ENCODE measurements at places on chromosomes 6 and 20.
A peak's percentile ranks its signal among the peaks of the same experiment; 100 is the strongest.

GRCh38 chr6:82569022-82569421 lies 205.4 kb downstream of the TPBG start:
- DNase-seq = no peak

GRCh38 chr20:753897-754635 lies 14.2 kb downstream of the SLC52A3 start:
- DNase-seq = no peak

DNA sequence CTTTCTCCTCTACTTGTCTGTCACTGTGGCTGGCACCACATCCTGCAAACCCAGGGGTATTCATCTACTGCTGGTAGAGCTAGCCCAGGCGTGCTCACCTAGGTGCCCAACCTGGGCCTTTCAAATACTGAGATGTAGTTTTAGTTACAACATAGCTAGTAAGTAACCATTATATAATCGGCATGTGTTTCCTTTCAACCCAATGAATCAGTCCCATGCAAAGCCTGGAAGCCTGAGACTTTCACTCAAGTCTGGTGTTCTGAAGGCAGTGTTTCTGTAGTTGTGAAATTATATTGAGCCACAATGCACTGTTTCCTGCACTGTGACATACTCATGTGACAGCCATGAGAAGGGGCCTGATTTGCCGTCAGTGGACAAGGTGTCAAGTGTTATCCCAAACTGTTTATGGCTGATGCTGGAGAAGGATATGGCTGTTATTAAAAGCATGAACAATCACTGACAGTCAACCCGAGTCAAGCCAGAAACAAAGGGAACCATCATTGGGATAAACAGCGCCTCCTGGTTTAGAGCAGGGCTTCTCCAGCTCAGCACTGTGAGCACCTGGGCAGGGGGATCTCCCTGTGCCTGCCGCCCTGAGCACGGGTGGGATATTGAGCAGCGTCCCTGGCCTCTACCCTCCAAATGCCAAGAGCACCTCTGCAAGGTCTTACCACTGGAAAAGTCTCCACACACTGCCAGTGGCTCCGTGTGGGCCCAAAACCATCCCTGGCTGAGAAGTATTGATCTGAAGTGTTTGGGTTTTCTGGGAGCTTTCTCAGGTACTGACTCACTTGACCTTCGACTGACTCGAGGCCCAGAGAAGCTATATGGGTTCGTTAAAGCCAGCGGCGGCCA lies 1.6 kb downstream of the PSMA7 start:
- no peak for DNase-seq

GRCh38 chr6:41039060-41039998 lies at the start of gene UNC5CL:
UNC5CL (minus strand) TSS chr6:41039221; CDS start chr6:41035074, 4,147 bp downstream.
- DNase-seq = peak; percentile 50

GRCh38 chr20:23387118-23387443 lies 25.1 kb downstream of the GZF1 start:
- no peak for DNase-seq

- DNase-seq = no peak
Observed at GRCh38 chr6:123810214-123810613, 6.5 kb downstream of the NKAIN2 start.

DNA sequence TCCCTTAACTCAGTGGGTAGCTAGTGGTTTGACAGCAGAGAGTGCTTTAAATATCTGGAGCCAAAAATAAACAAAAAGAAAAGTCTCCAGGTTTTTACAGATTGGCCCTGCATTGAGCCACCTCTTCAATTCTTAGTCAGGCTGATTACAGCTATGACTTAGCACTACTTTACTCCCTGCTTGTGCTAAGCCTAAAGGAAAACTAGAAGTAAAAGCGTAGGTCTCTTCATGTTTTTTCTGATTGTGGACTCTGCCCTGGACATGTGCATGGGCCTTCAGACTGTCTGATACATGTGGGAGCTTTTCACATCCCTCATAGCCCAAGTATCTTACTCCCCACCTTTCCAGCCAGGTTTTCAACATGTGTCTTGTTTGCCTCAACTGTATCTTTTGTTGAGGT lies 33.3 kb downstream of the KPNA5 start:
- DNase-seq = no peak

DNA sequence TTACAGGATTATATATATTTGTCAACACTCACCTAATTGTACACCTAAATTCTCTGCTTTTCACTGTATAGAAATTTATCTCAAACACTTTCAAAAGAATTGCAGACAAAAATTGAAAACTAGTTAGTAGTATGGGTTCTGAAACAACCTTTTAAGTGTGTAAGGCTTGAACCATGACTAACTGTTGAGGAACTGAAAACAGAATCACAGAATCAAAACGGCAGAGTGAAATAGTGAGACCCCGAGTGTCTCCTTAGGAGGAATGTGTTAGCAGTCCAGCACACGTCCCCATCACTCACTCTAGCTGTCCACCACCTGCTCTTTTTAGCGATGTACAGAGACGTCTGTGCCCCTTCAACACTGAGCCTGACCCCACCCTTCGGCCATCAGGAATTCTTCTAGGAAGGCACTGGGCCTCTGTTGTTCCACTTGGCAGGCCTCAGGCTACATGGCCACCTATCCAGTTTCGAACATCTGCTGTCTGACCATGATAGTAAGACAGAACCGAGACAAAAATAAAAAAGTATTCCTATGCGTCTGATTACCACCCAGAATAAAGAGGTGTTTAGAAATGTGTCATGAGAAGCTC lies 227.4 kb downstream of the C6orf118 start:
- no peak for DNase-seq

GRCh38 chr6:111591901-111592461 lies 13.7 kb downstream of the TRAF3IP2 start:
- no peak for DNase-seq

GRCh38 chr20:45113865-45114264 lies 1.1 kb downstream of the WFDC5 start:
- DNase-seq = no peak

- DNase-seq = no peak
Observed at GRCh38 chr6:113994934-113995342, 24.0 kb upstream of the HDAC2 start.

DNA sequence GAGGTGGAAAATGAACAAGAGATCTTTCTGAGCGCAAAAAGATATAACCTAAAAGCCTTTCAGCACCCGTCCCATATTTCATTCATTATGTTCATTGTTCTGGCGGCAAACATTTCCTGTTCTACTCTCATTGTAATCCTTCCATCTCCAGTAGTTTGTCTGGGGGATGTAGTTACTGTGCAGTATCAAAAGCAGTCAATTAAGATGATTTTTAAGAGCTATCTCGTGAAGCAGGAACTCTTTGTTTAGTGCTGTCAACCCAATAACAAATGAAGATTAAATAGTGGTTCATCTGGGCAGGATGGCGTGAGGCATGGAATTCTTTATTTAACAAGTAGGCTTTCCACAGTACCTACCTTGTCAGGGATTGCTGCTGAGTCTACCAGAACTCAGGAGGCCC lies 876.7 kb downstream of the HACE1 start:
- DNase-seq = no peak

DNA sequence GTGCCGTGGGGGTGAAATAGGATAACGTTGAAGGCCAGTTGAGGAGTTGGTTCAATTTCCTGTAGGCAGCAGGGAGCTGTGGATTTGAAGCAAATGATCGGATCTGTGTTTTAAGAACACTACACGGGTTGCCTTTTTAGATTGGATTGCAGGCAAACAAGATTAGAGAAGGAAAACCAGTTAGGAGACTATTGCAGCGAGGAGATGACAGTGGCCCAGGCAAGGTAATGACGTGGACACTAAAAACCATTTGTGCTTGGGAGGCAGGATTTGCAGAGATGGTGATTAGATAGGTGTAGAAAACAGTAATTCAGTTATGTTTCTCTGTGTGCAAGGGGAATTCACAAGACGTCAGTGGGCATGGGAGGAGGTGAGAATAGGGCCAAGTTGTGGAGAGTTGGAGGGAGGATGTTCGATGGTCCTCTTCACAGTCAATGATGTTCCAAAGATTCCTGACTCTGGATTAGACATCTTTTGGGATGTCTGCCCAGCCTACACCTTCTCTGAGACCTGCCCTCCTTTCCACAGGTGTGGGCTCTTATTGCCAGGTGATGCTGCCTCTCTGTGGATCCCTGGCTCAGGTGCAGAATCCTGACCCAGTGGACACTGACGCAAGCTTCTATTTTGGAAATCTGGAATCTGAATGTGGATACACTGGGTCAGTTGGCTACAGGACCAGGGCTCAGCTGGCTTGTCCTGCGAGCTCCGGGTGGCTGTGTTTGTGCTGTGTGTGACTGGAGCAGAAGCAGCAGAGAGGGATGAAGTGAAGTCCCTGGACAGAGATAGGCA lies 54.2 kb downstream of the TFAP2C start:
- no peak for DNase-seq

DNA sequence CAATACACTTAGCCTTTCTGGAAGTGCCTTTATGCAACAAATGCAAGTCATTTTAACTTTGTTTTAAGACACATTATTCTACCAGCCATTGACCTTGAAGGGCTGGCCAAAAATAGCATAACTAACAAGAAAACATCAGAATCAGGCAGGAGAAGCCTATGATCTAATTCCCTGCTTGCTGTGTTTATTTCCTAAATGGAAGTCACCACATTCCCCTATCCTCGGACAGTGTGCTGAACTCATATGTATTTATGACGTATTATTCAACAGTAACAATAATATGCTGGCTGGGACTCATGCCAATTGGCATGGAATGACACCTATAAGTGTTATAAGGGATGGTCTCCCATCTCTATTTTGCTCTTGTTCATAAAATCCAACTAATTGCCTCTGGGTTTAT lies 140.7 kb downstream of the MAP3K7 start:
- DNase-seq = no peak

- no peak for DNase-seq
Observed at GRCh38 chr20:56820984-56821383, 191.9 kb downstream of the TFAP2C start.

DNA sequence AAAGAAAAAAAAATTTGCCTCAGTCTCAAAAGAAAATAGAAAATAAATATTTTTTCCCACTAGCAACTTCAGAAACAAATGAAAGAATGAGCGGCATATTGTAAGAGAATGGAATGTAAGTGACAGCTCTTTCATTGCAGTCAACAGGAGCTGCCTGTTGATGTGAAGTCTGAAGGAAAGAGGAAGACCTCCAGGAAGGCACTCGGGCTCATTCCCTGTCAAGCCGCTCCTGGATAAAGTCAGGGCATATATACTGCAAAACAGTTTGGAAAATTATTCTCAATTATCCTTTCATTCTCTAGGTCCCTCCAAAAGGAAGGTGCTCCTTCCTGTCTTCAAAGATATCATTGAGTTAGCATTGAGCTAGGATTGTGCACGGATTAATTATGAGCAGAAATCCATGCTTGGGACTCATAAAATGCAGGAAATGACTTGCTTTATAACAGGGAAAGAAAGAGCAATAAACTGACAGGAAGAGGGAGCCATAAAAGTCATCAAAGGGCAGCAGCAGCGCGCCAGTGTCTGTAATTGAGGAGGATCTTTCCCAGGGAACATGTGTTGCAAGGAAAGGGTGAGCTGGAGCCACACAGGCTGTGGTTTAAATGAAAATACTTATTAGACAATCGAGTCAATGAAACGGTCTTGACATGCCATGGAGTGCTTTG lies 218.2 kb downstream of the C6orf118 start:
- no peak for DNase-seq

GRCh38 chr20:39646874-39647413 lies 684.8 kb downstream of the DHX35 start:
- DNase-seq = no peak

- DNase-seq = peak; percentile 49
Observed at GRCh38 chr20:45097485-45098102, 3.3 kb downstream of the KCNS1 start.

GRCh38 chr6:163442336-163442735 lies 27.8 kb downstream of the QKI start:
- DNase-seq = no peak

DNA sequence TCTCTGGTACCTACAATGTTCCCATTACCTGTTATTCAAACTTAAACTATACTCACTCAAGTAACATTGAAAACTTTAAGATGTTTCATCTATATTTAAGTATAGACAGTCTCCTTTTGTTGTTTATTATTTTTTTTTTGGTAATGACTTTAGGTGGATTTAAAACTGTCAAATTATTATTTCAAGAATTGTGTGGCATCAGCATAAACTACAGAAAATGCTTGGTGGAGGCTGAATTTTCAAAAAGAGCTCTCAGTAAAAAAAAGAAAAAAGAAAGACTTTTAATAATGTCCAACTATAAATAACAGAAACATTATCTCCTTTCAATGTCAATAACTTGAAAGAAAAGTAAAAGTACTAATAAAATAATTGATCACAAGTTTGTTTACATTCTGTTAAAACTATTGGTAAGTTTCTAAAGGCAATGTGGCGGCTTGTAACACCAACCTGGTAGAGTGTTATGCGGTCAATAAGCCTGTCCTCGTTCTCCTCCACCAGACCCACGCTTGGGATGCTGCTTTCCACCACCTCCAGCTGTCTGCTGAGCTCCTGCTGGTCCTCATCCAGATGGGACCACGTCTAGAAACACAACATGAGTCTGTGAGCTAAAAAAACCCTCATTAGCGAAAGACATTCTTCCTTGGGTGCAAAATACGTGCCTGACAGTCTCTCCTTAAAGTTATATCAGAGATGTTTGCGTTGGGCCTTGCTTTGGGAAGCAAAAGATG lies 400.6 kb downstream of the SYNE1 start:
- DNase-seq = no peak

- no peak for DNase-seq
Observed at GRCh38 chr6:139175389-139175948, 40.6 kb downstream of the HECA start.

- no peak for DNase-seq
Observed at GRCh38 chr6:140850438-140850837, 1282.3 kb upstream of the GJE1 start.

DNA sequence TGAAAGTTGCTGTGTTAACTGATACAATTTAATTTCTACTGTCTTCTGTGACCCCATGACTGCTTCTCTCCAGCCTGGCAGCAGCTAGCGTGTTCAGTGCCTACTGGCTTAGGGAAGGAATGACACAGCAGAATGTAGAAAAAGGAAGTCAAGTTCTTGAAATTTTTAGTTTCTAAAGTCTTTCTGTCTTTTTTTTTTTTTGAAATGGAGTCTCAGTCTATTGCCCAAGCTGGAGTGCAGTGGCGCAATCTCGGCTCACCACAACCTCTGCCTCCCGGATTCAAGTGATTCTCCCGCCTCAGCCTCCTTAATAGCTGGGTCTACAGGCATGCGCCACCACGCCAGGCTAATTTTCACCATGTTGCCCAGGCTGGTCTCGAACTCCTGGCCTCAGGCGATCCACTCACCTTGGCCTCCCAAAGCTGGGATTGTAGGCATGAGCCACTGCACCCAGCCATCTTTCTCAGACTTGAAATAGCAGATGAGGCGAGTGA lies 39.3 kb downstream of the PCNA start:
- no peak for DNase-seq

- DNase-seq = peak; percentile 82
Observed at GRCh38 chr20:58228484-58229197, at the start of gene ANKRD60. ANKRD60 (minus strand) TSS chr20:58228653; CDS start chr20:58228653, 0 bp downstream.

GRCh38 chr6:143397227-143398222 lies 53.0 kb downstream of the ADAT2 start:
- DNase-seq = peak; percentile 31

GRCh38 chr6:100990070-100990469 lies 108.9 kb upstream of the ASCC3 start:
- no peak for DNase-seq

GRCh38 chr6:2865270-2865669 lies 23.6 kb upstream of the SERPINB1 start:
- DNase-seq = no peak

GRCh38 chr6:33746651-33747100 lies at the start of gene IP6K3:
IP6K3 (minus strand) TSS chr6:33746905; CDS start chr6:33735476, 11,429 bp downstream.
- no peak for DNase-seq

- no peak for DNase-seq
Observed at GRCh38 chr20:33521461-33521860, 31.6 kb downstream of the CBFA2T2 start.

GRCh38 chr20:5402903-5403531 lies 86.3 kb upstream of the PROKR2 start:
- DNase-seq = no peak

Measured in activated T-cell treated with anti-CD3 and anti-CD28 coated beads, Interleukin-2, amount 50 U/mL, for 1 hour (primary cell).